Epithelial cell of alveolus of lung (primary cell): ENCODE measurements at places on chromosomes 4 and X. TPM values are rescaled to one million over a fixed set of nuclear protein-coding genes. Genes with fewer than 3 reads are reported as not detected.

The MSANTD1 gene
- total RNA-seq = 0.48 and 0.52 TPM in 2 replicates

The LRBA gene
- 19.5 and 34.4 TPM in 2 replicates for total RNA-seq

The DIPK2B gene
- 1.0 and 1.1 TPM in 2 replicates for total RNA-seq

The ERVMER34-1 gene
- 0.13 and 3.0 TPM in 2 replicates for total RNA-seq

The S100P gene
- 0.39 TPM in 1 of 2 replicates, not detected in the other for total RNA-seq

The ADGRG4 gene
- not detected in 2 replicates for total RNA-seq

The NAP1L3 gene
- 2.1 and 2.8 TPM in 2 replicates for total RNA-seq

The TLR10 gene
- total RNA-seq = 0.13 TPM in 1 of 2 replicates, not detected in the other
